Pulmonary artery endothelial cell (primary cell): ENCODE measurements at places on chromosomes 2 and 18.

DNA sequence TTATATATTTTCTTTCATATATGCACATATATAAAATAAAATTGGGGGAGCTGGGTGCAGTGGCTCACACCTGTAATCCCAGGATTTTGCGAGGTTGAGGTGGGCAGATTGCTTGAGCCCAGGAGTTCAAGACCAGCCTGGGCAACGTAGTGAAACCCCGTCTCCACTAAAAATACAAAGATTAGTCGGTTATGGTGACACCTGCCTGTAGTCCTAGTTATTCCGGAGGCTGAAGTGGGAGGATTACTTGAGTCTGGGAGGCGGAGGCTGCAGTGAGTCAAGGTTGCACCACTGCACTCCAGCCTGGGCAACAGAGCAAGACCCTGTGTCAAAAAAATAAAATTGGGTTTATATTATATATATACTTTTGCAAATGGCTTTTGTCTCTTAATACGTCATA is 39.6 kb upstream of the TFCP2L1 start:
- DNase-seq, result no peak

- DNase-seq, result no peak
Measured at GRCh38 chr2:159617646-159618045, 1.3 kb upstream of the BAZ2B start.

DNA sequence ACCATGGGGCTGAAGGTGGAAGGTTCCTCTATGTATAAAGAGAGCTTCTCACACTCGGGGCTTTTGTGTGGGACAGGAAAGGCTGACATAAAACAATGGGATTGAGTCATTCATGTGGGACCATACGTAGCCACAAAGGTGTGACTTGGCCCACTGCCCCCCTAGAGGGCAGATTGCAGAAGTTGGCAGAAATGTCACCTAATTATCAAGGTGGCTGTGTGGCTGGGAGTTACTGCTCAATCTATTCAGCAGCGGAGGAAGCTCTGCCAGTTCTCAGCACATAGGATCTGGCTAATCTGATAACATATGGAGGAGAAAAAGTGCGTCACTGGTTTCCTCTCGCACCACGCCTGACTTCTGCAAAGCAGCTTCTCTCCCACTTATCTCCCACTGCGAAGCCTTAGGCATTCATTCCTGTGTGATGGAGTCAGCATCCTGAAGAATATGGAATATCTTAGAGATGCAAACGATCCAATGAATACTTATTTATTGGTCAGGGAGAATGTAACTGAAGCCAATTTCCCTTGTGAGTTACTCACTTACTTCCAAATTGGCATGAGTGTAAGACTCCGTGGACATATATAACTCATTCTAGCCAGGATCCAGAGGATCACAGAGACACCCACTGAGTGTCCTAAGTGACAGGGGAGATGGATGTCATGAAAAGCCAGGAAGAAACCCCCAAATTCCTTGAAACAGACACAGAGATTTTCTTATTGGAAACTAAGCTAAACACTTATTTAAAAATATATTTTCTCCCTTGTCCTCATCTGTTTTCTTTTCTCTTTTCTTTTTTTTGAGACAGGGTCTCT is 344.8 kb downstream of the TGIF1 start:
- DNase-seq, result peak; percentile 97

DNA sequence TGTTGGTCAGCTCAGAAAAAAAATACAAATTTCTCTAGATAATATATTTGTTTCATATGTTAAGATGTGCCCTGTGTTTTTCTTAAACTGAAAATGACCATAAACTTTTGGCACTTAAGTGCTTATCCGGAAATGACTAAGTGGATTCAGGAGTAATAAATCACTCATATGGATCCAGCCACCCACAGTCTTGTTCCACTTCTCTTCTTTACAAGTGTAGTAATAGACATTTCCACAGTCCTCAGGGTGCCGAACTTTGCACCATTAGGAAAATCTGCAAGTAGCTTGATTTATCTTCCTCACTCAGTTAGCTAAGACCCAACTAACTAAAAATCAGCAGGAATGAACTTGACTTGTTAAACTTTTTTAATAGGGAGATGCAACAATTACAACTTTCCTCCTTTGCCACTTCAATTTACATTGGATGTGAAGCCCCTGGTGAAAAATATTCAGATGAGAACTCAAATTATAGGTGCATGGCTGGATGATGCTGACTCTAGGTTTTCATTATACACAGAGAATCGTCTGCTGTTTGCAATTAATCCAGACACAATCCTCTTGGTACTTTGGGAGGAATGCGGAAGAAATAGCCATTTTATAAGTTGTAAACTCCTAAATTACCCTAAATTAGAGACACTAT is 322.5 kb downstream of the ARHGAP15 start:
- DNase-seq, result peak; percentile 26

GRCh38 chr2:64946769-64947247 is 42.4 kb upstream of the SLC1A4 start:
- DNase-seq, result no peak

GRCh38 chr2:8416001-8416571 is 265.8 kb upstream of the ID2 start:
- no peak for DNase-seq
